GM12864 (cell line): ENCODE measurements at places on chromosomes 6 and 20.

DNA sequence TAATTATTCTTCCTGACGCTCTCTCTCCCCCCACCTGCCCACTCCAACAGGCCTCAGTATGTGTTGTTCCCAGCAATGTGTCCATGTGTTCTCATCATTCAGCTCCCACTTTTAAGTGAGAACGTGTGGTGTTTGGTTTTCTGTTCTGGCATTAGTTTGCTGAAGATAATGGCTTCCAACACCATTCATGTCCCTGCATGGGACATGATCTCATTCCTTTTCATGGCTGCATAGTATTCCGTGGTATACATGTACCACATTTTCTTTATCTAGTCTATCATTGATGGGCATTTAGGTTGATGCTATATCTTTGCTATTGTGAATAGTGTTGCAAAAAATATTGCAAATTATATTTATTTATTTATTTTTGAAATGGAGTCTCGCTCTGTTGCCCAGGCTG, 258.0 kb downstream of the TFAP2A start:
- DNase-seq: no peak

- DNase-seq: no peak
Observed at GRCh38 chr20:25083773-25084625, 2.1 kb upstream of the VSX1 start.

DNA sequence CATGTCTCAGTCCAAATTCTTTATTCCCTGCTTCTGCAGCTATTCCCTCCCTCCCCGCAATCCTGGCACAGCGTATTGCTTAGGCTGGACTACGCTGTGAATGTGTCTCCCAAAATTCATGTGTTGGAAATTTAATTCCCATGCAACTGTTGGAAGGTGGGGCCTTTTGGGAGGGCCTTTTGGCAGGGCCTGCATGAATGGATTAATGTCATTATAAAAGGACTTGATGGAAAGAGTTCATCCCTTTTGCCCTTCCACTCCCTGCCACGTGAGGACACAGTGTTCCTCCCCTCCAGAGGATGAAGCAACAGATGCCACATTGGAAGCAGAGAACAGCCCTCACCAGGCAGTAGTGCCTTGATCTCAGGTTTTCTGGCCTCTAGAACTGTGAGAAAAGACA, 20.4 kb upstream of the NOTCH4 start:
- DNase-seq: no peak

DNA sequence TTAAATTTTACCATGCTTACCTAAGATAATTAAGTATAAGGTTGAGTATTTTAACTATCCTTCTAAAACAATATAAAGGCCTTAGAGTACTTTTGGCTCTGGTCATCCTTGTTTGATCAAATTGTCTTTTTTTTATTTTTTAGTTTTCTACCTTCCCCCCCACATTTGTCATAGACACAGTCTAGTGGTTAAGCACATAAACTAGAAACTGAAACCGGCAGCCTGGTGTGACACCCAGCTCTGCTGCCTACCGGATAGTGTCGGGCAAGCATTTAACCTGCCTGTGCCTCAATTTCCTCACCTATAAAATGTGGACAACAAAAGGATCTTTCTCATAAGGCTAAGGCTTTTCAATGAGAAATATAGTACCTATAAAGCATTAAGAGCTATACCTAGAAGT, 21.6 kb upstream of the TULP4 start:
- DNase-seq: peak; percentile 63

DNA sequence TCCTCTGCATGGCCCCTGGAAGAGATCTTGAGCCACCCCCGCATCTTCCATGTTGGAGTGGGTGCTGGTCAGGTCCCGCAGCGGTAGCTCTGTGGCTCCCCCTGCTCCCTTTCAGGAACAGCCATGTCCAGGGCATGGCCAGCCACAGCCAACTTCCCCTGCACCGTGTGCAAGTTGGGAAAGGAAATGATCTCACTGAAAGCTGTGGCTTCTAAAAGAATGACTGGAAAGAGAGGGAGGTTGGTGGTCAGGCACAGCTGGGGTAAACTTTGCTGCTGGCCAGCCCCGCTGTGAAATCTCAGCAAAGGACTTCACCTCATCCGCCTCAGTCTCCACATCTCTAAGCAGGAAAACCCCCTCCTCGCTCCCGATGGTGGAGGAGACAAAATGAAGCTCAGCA, 153.6 kb upstream of the CST7 start:
- no peak for DNase-seq

- DNase-seq: no peak
Observed at GRCh38 chr6:164359441-164359840, 944.9 kb downstream of the QKI start.

DNA sequence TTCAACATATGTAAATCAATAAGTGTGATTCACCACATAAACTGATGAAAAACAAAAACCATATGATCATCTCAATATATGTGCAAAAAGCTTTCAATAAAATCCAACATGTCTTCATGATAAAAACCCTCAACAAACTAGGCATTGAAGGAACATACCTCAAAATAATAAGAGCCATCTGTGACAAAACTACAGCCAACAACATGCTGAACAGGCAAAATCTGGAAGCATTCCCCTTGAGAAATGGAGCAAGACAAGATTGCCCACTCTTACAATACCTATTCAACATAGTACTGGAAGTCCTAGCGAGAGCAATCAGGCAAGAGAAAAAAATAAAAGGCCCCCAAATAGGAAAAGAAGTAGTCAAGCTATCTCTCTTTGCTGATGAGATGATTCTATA, 76.5 kb downstream of the OTOR start:
- no peak for DNase-seq

DNA sequence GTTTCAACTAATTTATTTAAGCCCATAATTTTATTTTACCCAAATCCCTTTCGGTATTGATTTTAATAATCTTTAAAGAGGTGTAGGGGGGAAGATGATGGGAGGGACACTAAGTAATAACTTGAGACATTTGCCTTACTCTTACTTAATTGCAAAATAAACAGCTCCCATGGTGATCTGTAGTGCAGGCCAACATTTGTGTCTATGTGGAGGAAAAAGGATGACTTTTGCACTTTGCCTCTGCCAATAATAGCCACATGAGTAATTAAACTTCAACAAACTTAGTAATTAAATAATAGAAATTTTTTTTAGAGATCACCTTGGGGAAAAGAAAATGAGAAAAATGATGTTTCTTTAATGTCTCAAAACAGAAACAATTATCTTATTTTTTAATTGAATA, 29.9 kb upstream of the CD2AP start:
- no peak for DNase-seq

DNA sequence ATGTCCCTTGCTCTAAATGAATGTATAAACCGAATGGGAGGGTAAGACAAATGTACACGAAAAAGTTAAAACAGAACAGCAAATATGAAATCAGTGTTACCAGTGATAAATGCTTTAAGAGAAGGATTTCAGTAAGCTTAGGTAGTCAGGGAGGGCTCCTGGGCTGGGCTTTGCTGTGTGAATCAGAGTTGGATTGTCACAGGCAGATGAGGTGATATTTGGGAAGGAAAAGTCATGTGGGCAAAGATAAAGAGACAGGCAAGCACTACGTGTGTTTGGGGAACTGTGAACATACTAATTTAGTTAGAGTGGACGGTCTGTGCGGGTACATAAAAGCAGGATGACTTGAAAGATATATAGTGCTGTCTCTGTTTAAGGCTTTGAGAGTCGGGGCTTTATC, 114.8 kb downstream of the CRYBG1 start:
- DNase-seq: no peak

DNA sequence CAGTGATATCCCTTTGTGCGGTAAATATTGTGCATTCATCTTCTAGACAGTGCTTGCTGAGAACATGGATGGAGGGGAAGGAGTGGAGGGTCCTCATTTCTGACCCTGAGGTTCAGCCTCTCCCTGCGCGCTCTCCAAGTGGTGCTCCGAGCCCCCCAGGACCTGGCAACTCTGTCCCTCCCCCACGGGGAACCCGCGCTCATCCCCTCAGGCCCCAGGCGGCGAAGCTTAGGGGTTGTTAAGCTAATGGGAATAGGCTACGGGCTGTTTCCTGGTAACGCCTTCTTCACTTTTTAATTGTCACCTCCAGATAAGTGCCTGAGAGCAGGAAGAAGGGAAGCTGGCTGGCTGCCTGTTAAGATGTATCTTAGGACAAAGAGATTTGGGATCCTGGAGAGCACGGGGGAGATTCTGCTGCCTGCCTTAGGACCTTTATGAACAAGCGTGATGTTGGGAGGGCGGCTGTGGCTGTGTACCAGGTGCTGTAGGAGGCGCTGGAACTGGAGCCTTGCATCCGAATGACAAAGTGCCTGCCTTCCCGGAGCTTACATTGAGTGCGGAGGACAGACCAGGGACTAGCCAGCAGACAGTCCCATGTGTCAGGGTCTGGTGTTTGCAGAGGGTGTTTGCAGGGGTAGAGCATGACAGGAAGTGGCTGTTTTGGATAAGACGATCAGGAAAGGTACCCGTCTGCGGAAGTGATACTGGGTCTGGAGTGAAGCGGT, 11.7 kb downstream of the TSHZ2 start:
- DNase-seq: no peak

- no peak for DNase-seq
Observed at GRCh38 chr20:45911486-45912343, at the start of gene PLTP. Gene PLTP, minus strand, starts transcription at chr20:45912155. Its CDS starts 703 bp downstream, at chr20:45911452.

- no peak for DNase-seq
Observed at GRCh38 chr6:34696189-34696738, 303 bp downstream of the ILRUN start.

- no peak for DNase-seq
Observed at GRCh38 chr20:63956664-63957003, 418 bp upstream of the UCKL1 start.

- no peak for DNase-seq
Observed at GRCh38 chr6:63389191-63389844, 69.5 kb upstream of the LGSN start.

DNA sequence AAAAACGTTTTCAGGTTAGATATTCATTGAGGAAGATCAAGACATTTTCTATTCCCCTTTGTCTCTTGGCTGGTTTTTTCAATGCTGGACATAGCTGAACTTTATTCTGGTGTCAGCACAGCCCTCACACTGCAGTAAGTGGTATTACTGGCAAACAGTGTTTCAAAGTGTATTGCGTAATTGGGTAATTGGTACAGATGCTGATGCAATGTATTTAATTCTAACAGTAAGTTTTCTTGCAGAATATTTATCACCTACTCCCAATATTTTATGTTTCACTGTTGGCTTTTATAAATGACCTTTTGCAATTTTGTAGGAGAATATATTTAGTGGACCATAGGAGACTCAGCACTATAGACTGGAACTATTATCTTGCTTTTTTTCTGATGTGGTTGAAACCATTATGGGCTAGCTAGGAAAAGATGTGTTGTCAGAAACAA, 287.6 kb upstream of the SOX4 start:
- DNase-seq: no peak

DNA sequence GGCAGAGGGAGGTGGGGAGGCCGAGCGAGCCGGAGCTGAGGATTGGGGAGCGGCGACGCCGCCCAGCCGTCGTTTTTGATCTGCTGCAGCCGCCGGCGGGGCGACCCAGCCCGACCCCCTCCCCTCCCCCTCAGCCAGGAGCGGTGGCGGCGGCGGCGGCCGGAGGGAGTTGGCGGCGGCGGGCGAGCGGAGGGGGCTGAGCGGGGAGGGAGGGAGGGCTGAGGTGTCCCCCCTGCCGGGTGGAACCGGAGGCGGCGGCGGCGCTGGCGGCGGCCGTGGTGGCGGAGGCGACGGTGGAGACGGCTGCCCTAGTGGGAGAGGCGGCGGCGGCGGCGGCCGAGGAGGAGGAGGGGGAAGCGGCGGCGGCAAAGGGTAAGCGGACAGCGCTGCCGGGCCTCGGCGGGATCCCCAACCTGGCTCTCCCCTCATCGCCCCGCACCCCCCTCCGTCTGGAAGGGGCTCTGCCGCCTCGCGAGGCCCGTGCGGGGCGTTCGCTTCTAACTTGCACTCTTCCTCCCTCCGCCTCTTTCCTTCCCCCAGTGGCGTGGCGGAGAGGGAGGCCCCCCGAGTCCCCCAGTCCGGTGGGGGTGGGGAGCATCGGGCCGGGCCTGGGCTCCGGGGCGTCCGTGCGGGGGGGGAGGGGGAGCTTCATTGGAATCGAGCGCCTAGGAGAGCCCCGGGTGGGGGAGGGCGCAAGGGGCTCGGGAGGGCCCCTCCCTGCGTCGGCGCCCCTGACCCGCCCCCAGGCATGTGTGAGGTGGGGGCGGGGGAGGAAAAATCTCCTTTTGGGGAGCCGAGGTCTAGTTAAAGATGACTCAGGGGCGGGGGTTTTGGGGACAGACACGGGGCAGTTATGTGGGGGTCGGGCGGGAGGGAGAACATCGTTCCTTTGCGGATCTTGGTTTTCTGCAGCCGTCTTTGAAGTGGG, at the start of gene TAB2:
TSS of gene TAB2 (plus strand) at position 69 of the 928 bp plus-strand sequence. CDS start 52,286 bp downstream, outside the sequence.
- DNase-seq: no peak

DNA sequence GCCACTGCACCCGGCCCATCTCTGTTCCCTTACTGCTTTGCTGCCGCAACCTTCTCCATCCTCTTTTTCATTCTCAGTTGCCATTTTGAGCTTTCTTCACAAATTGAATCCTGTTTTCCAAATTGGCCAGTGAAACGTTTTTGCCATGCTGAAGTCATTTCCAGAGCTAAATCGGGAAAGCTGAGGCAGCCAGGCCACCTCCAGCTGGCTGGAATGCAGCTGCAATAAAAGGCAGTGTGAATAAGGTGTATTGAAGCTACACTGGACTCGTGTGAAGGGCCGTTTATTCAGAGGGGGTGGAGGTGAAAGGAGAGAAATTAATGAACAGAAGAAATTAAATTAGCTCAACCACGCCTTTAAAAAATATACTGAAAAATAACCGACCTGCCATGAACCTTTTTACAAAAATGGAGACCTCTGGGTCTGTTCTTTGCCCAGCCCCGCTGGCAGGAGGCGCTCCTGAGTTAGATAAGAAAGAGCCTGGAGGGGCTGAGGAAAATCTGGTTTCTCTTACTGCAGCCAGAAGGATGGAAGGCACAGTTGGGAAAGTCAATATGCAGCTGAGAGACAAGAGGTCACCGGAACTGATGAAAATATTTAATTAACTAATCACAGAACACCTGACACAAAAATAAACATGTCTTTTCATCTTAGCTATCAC, 283.9 kb downstream of the FOXC1 start:
- no peak for DNase-seq

- DNase-seq: no peak
Observed at GRCh38 chr6:162478192-162478671, 249.3 kb downstream of the PRKN start.

DNA sequence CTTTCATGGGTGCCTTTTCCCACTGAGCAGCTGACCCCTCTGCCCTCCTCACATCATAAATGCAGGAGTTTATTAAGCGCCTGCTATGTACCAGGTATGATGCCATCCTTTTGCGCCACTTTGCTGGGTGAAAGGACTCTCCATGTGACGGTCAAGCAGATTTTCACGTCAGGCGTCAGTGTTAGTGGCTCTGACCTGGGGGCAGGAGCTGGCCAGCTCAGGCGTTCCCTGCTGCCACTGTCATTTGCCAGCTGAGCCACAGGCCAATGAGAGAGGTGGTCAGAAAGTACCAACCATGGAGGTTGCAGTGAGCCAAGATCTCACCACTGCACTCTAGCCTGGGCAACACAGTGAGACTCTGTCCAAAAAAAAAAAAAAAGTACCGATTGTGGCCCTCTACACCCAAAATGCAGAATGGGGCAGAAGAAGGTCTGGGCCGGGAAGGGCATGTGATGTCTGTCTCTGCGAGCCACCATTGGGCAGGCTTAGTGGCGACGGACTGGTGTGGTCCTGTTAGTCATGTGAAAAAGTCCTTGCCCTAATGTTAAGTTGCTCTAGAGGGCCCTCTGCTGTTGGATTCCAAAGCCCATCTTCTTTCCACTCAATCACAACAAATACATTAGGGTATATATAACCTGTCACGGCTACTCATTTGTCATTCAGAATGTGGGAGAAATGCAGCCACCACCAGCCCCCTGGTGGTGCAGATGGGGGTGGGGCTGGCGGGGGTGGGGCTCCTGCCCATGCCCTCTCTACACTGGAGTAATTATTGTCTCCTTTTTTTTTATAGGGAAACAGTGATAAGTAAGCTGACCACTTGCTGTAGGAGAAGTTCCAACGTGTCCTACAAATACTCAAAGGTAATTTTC, 18.4 kb upstream of the SLC22A1 start:
- DNase-seq: no peak
